ENCODE measurements at places on chromosomes 3 and 15.

DNA sequence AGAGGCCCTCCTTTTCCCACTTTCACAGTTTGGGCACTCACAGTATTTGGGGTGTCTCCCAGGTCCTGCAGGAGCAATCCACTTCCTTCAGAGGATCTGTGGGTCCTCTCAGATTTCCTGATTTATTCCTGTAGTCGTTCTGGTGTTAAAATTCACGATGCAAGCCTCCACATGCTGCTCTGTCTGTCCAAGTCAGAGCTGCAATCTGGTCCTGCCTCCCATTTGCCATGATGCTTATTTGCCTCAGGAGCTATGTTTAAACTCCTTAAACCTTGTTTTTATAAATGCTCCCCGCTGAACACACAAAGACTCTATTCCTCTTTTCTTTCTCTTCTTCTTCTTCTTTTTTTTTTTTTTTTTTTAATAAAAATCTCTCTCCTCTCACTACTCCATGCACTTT is 558.7 kb upstream of the NECTIN3 start:
- DNase-seq: no peak

- no peak for DNase-seq
These were observed 364.6 kb upstream of the AGTR1 start for GRCh38 chr3:148333091-148333490.

- no peak for DNase-seq
These were observed 58.3 kb downstream of the EPHA3 start for GRCh38 chr3:89165636-89166263.

- DNase-seq: no peak
These were observed 11.1 kb downstream of the ZBTB11 start for GRCh38 chr3:101665851-101666250.

DNA sequence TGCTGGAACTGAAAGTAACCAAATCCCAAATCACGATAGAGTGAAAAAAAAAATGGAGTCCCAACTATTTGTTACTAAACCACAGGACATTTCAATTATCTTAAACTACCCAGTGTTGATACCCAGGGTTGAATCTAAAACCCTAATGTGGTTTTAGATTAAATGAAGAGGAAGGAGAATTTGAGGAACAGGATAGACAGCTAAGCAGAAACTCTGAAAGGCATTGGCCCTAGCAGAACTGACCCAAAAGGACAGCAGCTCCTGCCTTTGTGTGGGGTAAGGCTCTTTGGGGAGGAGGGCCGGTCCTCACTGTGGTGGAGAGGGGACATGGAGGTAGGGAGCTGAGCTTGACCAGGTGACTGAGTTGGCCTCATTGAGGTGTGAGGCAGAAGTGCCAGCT is 30.7 kb upstream of the SNRK start:
- DNase-seq: no peak

DNA sequence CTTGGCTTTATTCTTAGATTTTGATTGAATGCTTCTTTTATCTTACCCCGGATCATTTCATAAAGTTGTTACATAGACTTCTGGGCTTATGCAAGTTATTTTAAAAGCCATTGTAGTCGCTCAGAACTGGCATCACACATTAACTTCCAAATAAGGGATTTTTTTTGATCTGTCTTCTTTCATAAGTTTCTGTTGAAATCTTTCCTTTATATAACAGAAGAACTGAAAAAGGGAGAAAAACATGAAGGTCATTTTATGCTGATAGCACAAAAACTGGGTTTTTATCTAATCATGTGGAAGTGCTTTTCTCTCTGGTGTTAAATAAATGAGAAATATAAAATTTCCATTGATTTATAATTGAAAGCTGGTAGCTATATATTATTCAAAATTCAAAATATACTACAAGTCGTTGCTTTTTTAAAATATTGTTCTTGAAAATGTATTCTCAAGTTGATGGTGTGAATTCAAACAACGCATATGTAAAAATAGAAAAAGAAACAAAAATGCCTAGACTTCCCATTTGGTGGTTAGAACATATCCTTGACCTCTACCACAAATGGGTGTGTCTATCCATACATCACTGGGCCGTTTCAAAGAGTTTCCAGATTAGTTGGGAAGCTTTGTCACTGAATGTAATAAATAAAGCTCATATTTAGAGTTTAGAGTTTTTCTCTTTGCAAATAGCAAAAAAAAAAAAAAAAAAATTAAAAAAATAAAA is 258.3 kb upstream of the ZPLD1 start:
- no peak for DNase-seq

- no peak for DNase-seq
These were observed 11.4 kb downstream of the EIF4G1 start for GRCh38 chr3:184325715-184326369.

GRCh38 chr15:63155486-63155885 is 1.8 kb downstream of the RPS27L start:
- DNase-seq: no peak

- no peak for DNase-seq
These were observed 6.7 kb downstream of the MYH15 start for GRCh38 chr3:108503722-108504121.

DNA sequence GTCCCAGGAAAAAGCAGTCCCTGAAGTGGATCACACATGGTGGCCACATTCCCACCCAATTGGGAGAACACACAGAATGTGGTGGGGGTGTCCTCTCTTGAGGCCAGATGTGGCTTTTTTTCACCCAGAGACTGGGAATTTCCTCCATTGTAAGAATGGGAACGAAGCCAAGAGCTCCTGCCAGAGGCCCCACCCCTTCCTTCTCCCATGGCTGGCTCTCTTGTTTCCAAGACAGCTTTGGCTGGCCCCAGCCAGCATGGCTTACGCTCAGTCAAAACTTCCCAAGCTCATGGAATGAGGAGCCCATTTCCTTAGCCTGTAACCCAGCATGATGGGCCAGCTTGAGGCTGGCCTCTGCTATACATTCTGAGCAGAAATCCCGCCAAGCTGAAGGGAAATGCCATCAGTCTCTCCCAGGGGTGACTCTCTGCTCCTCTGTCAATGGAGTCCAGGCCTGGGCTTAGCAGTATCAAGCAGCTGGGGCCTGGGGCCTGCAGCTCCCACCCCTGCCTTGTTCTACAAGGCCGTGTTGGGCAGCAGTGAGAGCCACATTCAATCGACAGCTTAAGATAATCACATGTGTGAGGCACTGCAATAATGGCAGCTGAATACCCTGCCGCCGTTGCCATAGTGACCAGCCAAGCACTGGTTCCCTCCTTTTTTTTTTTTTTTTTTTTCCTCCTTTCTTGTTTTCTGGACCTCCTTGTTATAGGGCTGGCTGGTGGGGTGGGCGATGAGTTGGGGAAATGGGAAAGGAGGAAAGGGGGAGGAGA is 142.4 kb downstream of the EPHB1 start:
- no peak for DNase-seq

DNA sequence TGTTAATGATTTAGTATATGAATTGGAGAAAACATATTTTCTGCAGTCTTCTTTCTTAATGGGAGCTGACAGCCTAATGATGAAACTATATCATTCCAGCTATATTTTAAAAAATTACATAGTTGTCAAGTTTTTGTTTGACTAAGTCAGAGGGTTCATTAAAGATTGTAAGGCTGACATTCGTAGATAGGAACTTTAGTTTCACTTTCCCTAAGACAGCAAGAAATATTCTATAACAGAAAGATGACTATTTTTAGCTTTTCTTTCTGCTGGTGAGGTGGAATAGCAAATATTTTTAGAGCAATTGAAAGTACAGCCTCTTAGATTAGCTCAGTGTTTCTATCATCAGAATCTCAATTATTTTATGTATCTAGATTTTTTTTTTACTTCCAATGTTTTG is 60.2 kb downstream of the PIAS1 start:
- no peak for DNase-seq

- no peak for DNase-seq
These were observed 140.4 kb upstream of the MBNL1 start for GRCh38 chr3:152128356-152128755.

DNA sequence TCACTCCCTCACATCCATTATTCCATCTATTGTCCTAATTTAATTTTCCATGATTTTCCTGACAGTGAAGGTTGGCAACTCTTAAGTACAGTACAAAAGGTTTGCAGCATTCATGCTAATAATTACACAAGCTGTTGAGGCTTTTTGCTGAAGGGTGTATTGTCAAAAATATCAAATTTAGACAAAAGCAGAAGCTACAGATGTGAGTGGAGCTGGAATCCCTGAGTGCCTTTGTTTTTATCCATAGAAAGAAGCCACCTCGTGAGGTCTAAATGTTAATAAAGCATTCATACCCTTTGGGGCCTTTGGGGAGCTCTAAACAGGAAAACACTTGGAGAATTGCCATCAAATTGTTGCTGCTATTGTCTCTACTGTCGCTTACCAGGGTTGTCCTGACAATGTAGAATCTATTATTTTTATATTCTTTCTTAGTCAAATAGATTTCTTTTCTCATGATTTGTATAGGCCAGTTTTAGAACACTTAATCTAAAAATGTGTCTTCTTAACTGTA is 185.8 kb upstream of the ROBO1 start:
- DNase-seq: no peak

DNA sequence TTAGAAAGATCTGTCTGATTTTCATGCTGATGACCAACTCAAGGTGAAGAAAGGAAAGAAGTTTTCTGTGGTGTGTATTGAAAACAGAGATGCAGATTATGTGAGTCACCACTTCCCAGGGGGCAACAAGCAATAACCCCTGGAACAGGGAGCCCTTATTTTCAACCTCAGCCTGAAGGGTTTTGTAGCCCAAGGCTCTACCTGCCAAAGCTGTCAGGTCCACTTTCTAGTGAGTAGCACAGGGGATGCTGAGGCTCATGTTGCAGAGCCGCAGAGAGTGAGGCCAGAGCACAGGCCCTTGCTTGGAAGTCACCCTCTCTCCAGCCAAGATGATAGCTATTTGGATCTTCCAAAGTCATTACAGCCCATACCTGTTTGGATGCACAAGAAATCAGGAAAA is 152.2 kb upstream of the SLC24A5 start:
- DNase-seq: no peak

GRCh38 chr3:52451237-52452083 is 2.4 kb downstream of the TNNC1 start:
- DNase-seq: no peak

- DNase-seq: no peak
These were observed 91.4 kb upstream of the TNFSF10 start for GRCh38 chr3:172614340-172615274.

GRCh38 chr3:33419948-33420347 is 20.3 kb downstream of the UBP1 start:
- no peak for DNase-seq

GRCh38 chr15:28888302-28888894 is 2.6 kb downstream of the APBA2 start:
- DNase-seq: no peak

DNA sequence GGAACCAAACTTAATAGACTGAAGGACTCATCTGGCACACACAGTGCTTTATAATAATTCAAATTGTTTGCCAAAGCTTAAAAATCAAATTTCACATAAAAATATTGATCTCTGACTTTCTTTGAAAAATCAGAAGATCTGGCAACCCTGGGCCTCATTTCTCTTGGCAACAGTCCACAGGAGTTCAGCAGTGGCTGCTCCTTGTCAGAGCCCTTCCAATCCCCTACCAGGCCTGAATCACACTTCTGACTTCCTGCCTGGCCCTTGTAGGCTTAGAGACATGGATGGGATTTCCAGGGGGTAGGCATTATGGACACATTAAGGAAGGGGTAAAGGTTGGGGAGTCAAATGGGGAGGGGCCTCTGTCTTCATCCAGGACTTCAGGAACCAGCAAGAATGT is 55.5 kb downstream of the PLS1 start:
- DNase-seq: no peak

DNA sequence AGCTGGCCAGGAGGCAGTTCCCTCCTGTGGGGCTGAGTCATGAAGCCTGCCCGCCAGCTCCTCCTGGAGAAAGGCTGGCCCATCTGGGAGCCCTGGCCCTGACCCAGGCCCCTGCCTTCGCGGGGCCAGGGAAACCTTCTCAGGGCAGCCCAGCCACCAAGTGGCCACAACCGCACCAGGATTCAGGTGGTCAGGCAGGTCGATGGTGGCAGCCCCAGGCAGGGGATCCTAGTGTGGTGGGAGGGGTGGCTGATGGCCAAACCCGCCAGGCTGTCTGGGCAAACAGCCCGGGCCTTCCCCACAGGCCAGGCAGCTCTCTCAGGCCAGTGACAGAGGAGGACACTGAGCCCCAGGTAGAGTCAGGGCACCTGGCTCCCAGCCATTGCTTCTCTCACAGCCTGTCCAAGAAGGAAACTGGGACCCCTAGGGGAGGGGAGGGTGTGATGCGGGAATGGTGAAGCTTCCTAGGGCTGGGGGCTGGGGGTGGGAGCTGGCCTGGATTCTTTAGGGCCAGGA is 1.2 kb downstream of the TWF2 start:
- no peak for DNase-seq

GRCh38 chr3:16480861-16481545 is 32.5 kb downstream of the RFTN1 start:
- DNase-seq: no peak

- DNase-seq: no peak
These were observed 28.6 kb upstream of the ZSCAN2 start for GRCh38 chr15:84572231-84572630.

- no peak for DNase-seq
These were observed 126.5 kb downstream of the DGKG start for GRCh38 chr3:186235554-186235953.

DNA sequence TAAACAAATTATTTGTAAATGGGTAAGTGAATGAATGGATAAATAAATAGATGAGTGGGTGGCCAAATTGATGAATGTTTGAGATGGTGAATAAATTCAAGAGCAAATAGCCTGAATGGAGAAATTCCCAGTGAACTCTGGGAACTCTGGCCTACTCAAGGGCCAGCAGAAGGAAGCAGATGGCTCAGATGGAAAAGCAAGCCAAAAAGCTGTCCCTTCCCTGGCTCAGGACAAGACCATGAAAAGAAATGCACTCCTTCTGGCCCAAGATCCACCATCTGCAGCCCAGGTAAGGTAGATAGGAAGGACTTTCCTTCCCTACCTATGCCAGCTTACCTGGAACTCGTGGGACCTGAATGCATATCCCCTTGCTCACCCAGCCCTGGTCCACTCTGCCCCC is 37.6 kb upstream of the CLDN18 start:
- DNase-seq: no peak

- DNase-seq: no peak
These were observed 264.0 kb downstream of the SHQ1 start for GRCh38 chr3:72584262-72584661.

DNA sequence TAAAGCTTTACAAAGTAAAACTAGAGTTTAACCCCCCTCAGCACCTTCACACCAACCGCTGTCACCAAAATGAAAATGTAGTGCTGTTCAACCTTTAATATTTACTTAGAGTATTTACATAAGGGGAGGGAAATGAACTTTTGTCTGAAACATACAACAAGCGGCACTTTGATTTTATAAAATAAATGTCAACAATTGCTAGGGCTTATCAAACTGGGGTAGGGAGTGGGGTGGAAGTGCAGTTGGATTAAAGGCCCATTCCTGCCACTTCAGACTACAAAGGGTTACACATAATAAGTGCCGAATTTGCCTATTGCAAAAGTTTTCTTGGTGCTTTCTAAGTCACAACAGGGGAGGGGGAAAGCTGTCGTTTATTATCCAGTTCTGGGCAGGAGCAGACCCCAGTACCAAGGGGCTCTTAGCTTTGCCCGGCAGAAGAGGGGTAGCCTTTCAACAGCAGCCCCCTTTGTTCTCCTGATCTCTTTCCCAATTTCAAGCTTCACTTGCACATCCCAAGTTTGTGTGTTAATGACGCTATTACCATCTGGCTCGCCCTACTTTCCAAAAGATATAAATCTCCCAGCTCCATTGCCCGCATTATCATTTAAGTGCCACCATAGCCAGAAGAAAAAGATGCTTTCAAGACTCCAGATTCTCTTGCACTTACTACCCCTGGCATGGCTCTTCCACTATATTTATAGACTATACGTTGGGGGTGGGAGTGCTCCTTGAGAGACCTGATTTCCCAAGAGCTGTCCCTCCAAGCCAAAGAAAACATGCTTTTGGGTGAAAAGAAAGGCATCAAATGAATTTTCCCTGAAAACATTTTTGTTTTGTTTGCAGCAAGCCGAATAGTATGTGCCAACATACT is 17.0 kb downstream of the SOX2 start:
- no peak for DNase-seq
